Stimulated activated CD4-positive, alpha-beta T cell treated with anti-CD3 and anti-CD28 coated beads, TNF-alpha, amount 100 ng/mL, for 24 hours (primary cell): ENCODE measurements at places on chromosomes 5 and 9.

GRCh38 chr9:752681-753200 is 88.8 kb upstream of the DMRT1 start:
- no peak for DNase-seq

DNA sequence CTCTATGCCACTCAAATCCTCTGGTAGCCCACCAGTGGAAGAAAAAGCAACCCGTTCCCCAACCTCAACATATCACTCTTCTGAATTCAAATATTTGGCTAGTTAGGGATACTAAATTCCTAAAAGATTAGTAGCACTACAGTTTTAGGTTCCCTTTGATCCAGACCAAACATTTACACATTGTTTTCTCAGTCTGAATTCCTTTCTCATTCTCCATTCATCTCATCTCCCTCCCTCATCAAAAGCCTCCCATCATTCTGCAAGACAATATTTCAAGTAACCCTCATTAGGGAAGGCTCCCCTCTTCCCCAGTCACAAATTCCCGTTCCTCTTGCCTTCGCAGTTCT is 26.3 kb downstream of the ADAM19 start:
- DNase-seq, result no peak

- no peak for DNase-seq
Measured at GRCh38 chr9:100307080-100307479, 45.7 kb downstream of the TEX10 start.

DNA sequence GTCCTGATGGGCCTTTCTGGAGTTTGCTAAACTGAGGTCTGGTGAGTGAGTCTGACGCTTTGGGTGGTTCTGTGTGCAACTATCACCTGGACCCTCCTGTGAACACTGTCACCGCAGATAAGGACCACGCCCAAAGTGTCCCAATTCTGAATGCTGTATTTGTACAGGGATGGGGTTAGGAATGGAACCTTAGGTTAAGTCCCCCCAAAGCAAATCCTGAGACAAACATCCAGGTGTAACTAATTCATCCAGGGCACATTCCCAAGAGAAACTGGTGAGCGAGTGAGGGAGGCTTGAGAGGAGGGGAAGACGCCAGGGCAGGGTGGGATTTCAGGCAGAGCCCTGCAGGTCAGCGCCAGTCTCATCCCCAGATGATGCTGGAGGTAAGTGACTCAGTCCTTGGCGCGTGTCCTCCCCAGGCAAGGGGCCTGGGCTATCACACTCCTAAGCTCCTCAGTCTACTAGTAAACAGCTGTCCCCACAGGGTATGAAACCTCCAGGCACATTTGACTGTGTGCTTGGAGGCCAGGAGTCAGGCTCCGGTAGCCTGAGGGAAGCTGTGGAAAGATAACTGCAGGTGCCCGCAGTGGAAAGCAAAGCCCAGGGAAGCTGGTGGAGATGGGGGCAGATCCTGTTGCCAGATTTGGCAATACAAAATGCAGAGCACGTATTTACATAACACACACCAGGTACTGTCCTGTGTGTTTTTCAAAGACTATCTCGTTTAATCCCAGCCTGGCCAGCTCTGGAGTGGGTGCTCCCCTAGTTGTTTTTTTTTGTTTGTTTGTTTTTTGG is 66.7 kb downstream of the IL6ST start:
- no peak for DNase-seq

GRCh38 chr5:78005021-78005785 is 229.1 kb upstream of the TBCA start:
- no peak for DNase-seq

DNA sequence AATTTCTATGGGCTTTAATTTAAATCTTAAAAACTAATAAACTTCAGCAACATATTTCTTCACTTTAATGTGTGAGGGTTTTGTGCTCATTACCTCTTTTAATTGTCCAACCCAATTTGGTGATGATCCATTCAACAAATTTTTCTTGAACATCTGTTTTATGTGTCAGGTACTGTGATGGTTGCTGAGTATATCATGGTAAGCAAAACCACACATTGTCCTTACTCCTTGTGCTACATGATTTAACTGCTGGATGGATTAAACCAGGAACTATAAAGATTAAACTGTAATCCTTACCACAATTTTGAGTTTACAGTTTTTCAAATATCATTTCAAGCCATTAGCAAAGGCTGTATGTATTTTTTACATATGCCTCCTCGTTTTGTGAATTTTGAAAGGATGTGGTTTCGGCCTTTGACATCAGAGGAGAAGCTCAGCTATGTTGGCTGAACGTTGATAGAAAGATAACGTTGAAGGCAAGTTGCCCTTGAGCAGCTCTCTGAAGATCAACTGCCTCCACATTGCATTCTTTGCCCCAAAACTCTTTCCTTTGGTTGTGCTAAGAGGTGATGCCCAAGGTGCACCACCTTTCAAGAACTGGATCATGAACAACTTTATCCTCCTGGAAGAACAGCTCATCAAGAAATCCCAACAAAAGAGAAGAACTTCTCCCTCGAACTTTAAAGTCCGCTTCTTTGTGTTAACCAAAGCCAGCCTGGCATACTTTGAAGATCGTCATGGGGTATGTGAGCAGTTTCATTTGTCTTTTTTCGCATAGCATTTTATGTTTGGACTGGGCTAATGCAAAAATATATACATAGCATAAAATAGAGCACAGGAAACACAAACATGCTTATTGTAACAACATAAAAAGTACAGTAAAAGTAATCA is at the start of gene ITK:
ITK (plus strand) TSS at position 467 of the 891 bp plus-strand sequence; CDS start at position 605, 138 bp downstream.
- DNase-seq, result no peak

GRCh38 chr5:136275601-136276000 is 82.6 kb upstream of the SMIM32 start:
- DNase-seq, result no peak

DNA sequence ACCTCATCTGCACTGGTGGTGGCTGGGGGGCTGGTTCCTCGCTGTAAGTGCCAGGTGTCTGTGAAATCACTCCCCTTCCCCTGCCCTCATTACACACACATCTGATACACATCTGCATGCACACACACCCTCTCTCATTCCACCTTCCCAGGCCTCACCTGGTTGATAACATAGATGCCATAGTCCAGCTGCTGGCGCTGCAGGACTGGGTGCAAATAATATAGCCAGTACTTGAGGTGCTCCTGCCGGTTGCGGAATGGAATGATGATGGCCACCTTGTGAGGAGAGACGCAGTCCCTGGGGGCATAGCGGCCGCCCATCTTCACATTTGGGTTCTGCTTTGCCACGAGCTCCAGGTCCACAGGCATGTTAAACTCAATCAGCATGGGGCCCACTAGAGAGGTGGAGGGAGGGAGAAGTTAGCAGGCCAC is 32.1 kb downstream of the B4GALT1 start:
- no peak for DNase-seq

DNA sequence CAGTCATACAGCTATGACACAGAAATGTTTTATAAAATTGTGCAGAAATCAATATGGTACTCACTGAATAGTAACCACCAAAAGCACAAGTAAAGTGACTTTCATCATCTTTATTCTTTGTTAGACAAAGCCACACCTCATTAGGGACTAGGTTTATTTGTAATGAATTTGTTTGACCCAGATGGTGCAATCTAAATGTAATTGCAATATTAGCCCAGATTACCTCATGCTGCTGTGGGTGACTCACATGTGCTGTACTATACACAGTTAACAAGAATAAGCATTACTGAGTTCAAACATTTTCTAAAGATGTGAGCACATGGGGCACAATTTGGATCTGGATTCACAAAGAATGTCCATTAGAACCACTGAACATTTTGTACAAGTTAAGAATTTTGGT is 759.3 kb upstream of the TYRP1 start:
- DNase-seq, result no peak

- DNase-seq, result no peak
Measured at GRCh38 chr9:126606483-126606870, 7.3 kb upstream of the LMX1B start.

GRCh38 chr5:124621279-124621678 is 125.2 kb downstream of the ZNF608 start:
- no peak for DNase-seq

DNA sequence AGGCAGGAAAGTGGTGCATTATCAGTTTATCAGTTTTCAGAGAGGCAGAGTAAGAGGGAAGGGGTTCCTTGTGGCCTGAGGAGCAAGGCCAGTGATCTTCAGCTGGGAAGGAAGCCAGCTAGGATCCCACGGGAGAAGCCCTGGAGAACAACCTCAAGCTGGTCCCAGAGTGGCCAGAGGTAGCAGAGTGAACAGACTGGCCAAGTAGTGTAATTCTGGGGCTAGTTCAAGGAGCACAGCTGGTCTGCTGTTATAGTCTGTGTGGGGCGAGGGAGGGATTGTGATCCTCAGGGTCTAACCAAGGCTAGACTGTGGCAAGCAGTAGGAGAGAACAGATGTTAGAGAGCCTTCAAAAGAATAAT is 164.6 kb downstream of the CARTPT start:
- no peak for DNase-seq

DNA sequence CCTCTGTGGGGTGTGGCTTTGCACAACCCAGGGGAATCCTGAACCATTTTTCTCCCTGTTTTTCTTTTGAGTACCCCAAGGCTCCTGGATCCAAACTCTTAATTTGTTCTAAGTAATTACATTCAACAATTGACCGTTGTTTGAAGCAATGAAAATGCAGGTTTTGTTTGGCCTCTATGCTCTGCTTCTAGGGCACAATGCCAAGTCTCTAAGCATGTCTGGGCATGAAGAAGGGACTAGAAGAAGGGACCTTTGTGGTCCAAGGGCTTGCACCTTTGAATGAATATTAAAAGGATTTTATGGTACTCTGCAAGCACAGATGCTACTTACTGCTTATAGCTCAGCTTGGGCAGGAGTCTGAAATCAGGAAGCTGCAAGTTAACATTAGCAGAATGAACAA is 6.6 kb upstream of the ENC1 start:
- DNase-seq, result no peak

GRCh38 chr9:129211686-129212085 is 33.6 kb upstream of the IER5L start:
- no peak for DNase-seq
